T-helper 17 cell (primary cell): ENCODE measurements at places on chromosomes 6 and 20. TPM values are rescaled to one million over a fixed set of nuclear protein-coding genes. Genes with fewer than 3 reads are reported as not detected.

The TINAG gene
- not detected for total RNA-seq

The BMP6 gene
- total RNA-seq = 16.8 TPM

GRCh38 chr20:57097245-57097915, 169.1 kb downstream of the BMP7 start:
- no peak for DNase-seq

GRCh38 chr6:42966571-42966970, 6.0 kb downstream of the GNMT start:
- DNase-seq = no peak
